Activated CD4-positive, alpha-beta T cell treated with anti-CD3 and anti-CD28 coated beads for 24 hours (primary cell): ENCODE measurements at places on chromosomes 1 and 21.

- DNase-seq = no peak
These were observed 26.2 kb upstream of the SNX27 start for GRCh38 chr1:151585622-151586021.

- no peak for DNase-seq
These were observed 1207.5 kb upstream of the ADGRL2 start for GRCh38 chr1:80593197-80593596.

DNA sequence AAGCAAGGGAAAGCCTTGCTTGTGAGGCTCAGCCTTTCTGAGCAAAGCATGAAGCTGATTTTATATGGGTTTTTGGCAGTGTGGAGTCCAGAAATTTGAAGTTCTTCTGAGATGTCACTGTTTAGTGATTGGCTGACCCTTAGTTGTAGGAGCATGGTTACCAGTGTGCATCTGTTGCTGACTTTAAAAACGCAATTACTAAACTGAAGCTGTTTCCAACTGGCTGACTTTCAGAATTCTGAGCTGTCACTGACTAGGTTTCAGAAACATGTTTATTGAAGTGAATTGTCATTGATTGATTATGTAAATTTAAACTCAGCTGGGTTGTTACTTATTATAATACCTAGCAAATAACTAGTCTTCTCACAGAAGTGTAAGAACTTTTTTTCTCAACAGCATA lies 89.4 kb downstream of the PDE4B start:
- DNase-seq = no peak

GRCh38 chr1:180199018-180199417 lies 31.0 kb upstream of the LHX4 start:
- DNase-seq = no peak

DNA sequence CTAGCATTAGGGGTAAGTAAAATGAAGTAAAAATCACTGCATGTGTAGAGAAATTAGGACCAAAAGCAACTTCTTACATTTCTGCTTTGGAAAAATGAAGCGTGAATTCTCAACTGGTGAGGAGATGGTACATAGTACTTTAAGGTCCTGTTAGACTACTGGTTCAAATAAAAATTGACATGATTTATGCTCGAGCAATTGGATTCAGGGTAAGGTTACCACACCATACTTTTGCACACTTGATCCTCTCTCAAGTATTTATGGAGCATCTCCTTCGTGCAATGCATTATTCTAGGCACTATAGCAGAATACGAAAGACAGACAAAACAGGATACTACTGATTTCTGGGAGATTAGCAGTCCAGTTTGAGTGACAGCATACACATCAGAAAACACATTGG lies 66.2 kb downstream of the BRINP2 start:
- no peak for DNase-seq

DNA sequence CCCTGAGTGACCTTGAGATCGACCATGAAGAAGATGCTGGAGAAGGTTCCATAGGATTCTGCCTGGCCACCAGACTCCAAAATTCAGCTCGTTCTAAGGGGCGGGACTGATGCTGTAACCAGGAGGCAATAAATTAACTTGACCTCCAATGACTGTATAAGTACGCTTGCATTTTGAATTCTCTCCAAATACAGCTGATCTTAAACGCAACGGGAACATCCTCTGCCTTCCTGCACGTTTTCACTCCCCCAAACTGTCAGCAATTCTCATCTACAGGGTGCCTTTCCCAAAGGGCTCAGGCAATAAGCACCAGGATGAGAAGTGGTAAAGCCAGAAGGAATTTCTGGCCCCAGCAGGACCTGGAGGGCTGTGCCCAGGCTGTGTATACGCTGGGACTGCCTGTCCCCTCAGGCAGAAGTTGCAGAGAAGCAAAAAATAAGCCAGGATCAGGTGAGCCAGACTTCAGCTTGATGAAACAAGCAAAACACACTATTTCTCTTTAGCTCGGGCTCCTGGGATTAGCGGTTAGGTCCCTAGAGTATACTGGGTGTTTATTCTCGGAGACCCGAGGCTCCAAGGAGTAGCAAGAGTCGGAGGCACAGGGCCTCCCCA lies 124.8 kb downstream of the LRIG2 start:
- no peak for DNase-seq

- DNase-seq = no peak
These were observed 19.7 kb downstream of the COG2 start for GRCh38 chr1:230661976-230662375.

GRCh38 chr1:91572044-91572443 lies 71.4 kb downstream of the CDC7 start:
- no peak for DNase-seq

DNA sequence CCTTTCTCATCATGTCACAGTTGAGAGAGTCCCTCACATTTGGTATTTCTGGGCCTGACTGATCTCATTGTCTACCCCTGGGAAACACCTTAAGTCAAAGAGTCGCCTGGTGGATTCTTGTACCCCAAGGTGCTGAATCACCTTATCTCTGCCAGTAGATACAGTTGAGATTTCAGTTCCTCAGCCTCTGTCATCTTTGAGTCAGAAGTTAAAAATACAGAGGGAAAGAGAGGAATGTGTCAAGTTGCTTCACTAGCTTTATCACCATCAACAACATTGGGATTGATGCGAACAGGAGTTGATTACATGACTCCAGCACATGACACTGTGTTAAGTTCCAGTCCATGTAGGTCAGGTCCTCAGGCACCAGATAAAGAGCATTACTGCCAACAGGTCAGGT lies 513.0 kb downstream of the NUF2 start:
- DNase-seq = no peak

- no peak for DNase-seq
These were observed 29.9 kb downstream of the EPHA8 start for GRCh38 chr1:22592919-22593790.

GRCh38 chr1:31628931-31629556 lies 11.6 kb downstream of the HCRTR1 start:
- no peak for DNase-seq

DNA sequence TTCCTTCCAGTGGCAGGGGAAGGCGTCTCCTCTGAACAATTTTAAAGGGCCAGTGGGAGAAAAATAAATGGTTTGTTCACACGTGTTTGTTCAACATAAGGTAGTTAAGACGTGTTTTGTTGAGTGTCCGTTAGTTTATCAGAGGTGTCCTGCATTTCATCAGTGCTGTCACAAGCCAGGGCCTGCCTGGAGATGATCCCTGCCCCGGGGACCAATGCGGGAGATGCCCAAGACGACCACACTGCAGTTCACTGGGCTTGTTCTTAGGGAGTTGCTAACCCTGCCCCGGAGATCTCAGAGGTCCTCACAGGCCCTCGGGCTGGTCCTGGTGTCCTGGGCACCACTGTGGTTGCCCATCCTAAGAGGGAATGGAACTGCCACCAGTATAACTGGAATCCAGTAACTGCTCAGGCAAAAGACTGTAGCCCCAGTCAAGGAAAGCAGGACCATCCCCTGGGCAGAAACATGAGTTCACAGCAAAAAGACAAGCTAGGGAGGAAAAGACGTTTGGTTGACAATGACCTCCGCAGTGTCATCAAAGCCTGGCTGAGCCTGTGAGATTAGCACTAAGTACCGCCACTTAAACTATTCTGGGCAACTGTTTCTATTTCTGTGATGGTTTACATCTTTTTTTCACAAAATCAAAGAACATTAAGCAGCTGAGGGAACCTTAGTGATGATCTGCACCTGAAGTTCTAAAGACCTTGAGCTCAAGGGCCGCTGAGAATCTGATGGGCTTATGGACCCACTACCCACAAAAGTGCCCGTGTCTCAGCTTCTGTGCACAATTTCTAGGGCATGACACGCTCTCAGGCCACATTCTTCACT lies 44.9 kb upstream of the LIN9 start:
- DNase-seq = no peak

DNA sequence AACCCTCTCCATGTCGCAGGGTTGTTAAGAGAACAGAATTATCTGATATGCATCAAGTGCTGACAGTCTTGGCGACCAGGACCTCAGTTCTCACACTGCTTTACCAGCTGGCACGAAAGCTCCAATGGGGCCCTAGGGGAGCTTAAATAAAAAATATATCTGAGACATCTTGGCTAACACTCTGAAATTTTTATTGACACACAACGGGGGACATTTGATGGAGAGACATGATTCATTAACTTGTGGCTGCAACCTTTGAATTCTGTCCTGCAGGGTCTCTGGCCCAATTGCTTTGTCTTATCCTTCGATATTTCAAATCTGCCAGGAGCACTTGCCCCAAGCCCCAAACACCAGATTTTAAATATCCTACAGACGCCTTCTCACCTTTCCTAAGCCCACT lies 567.0 kb downstream of the AJAP1 start:
- DNase-seq = no peak
